ENCODE measurements at places on chromosomes 11 and 22.

- peaks cover 10% of the 10 kb centered on the region for H3K36me3 ChIP-seq
- H3K27me3 ChIP-seq = no peaks in the 10 kb centered on the region
- H3K4me3 ChIP-seq = peak overlapping the region; percentile 96
- H3K4me1 ChIP-seq = peaks cover 33% of the 10 kb centered on the region
- H3K27ac ChIP-seq = peak overlapping the region; percentile 94
These were observed 801 bp upstream of the TXNRD2 start for GRCh38 chr22:19942157-19943081.

GRCh38 chr22:41899992-41900651 is 14.8 kb downstream of the SHISA8 start:
- no peaks in the 10 kb centered on the region for H3K4me1 ChIP-seq
- H3K4me3 ChIP-seq = no peak overlapping the region
- no peaks in the 10 kb centered on the region for H3K27me3 ChIP-seq
- H3K27ac ChIP-seq = no peak overlapping the region
- no peak for DNase-seq

GRCh38 chr11:66546368-66546965 is at the start of gene ACTN3:
ACTN3 (plus strand) TSS chr11:66546903; CDS start chr11:66546938, 35 bp downstream.
- DNase-seq = peak; percentile 20
- H3K36me3 ChIP-seq = peaks cover 3% of the 10 kb centered on the region
- H3K4me1 ChIP-seq = peaks cover 14% of the 10 kb centered on the region
- H3K4me3 ChIP-seq = peak within 1 kb of the TSS; percentile 80

DNA sequence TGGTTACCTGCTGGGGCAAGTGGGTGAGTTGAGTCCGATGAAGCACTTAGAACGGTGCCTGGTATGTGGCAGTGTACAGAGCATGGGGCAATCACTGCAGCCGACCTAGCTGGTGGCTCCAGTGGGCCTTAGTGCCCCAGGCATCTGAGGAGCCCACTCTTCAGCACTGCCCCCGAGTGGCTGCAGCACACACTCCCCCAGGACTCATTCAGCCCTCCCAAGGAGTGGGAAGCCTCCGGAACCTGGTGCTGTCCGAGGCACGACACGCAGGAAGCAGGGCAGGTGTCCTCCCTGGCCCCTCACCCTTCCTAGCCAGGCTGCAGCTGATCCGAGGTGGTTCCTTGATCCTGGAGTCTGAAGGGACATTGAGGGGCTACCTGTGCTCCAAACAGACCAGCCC is 42.4 kb upstream of the PRODH start:
- no peaks in the 10 kb centered on the region for H3K4me1 ChIP-seq
- no peak for DNase-seq
- no peak overlapping the region for H3K27ac ChIP-seq
- no peaks in the 10 kb centered on the region for H3K27me3 ChIP-seq
- H3K4me3 ChIP-seq = no peak overlapping the region

- no peak overlapping the region for H3K27ac ChIP-seq
- H3K36me3 ChIP-seq = no peaks in the 10 kb centered on the region
- H3K4me3 ChIP-seq = no peak overlapping the region
These were observed 23.0 kb upstream of the ZC3H12C start for GRCh38 chr11:110070176-110070575.

DNA sequence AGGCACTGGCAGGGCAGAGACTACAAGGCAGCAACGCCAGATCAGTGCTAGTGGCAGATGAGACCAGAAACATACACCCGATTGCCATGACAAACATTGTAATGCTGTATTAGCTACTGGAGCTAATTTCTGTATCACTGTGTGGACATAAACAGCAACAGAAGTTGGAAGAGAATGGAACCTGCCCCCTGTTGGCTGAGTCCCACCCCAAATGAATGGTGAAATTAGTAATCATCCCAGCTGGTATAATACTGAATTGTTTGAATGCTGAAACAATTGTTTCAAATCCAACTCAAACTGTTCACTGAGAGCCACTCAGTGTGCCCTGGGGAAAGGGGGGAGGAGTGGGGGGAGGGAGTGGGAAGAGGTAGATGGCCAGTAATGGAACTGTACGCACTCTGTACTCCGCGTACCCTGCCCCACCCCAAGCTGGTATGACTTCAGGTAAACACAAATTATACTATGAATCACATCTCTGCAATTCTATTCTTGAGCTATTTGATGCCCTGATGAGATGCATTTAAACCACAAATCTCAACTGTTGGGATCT is 11.2 kb upstream of the BIRC3 start:
- no peaks in the 10 kb centered on the region for H3K27me3 ChIP-seq
- H3K4me3 ChIP-seq = peak overlapping the region; percentile 59
- H3K27ac ChIP-seq = peak overlapping the region; percentile 85
- H3K36me3 ChIP-seq = peaks cover 13% of the 10 kb centered on the region
- peak; percentile 52 for DNase-seq

DNA sequence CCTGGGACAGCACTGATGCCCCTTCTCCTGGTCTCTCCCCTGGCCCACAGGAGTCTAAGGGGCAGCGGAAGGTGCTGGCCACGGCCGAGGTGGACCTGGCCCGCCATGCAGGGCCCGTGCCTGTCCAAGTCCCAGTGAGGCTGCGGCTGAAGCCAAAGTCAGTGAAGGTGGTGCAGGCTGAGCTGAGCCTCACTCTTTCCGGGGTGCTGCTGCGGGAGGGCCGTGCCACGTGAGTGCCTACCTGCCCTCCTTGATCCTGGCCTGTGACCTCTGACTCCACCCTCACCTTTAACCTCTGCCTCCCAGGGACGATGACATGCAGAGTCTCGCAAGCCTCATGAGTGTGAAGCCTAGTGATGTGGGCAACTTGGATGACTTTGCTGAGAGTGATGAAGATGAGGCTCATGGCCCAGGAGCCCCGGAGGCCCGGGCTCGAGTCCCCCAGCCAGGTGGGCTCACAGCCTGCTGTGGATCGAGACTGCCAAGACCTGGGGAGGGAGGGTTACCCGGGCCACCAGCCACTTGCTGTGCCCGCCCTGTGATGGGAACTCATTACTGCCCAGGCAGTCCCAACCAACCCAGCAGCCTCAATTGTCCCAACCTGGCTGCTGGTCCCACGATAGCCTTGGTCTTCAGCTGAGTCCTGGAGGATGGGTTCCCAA is 4.3 kb downstream of the EHBP1L1 start:
- no peak for DNase-seq
- no peak overlapping the region for H3K4me3 ChIP-seq
- peak overlapping the region; percentile 28 for H3K27ac ChIP-seq
- H3K4me1 ChIP-seq = peaks cover 18% of the 10 kb centered on the region
